IMR-90 (cell line): ENCODE measurements at places on chromosomes 1 and 21.

GRCh38 chr1:75092141-75092540, 42.0 kb upstream of the LHX8 start:
- no peak for DNase-seq

DNA sequence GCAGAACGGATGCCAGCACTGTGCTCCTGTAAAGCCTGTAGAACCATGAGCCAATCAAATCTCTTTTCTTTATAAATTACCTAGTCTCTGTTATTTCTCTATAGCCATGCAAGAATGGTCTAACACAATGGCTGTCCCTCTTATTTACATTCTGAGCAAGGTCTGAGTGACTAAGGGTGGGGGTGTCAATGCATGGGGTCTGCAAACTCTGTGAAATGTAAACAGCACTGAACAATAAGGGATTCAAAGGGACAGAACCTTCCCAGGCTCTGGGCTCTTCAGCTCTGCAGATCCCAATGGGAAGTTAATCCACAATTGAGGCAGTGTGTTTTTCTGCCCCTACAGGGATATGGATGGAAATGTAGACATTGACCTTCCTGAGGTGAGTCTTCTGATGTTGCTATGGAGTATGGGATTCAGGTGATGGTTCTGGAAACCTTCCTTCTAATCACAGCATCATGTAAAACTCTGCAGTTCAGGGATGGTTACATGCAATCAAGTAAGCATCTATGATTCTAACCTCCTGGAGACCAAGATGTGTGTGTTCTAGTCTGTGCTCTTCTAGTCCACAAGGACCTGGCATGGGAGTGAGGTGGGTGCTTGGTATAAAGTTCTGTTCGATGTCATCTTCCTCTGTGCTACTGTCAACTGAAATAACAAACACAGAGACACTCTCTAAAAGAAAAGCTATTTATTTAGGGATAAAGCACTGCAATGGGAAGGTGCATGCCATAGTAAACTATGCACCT, 38.6 kb downstream of the CAPN9 start:
- DNase-seq = no peak

DNA sequence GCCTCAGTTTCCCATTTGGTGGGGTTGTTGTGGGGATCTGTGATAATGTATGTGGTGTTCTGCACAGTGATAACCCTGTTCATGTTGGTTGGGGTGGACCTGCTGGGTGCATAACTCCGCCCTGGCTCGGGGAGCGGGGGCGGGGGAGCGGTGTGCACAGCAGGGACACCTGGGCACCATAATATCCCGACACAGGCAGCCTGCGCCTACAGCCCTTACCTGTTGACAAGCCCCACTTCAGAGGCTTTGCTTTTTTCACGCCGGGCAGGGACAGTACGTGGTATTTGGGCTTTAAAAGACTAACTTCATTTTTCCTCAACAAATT, 48.0 kb upstream of the ACOT11 start:
- no peak for DNase-seq

DNA sequence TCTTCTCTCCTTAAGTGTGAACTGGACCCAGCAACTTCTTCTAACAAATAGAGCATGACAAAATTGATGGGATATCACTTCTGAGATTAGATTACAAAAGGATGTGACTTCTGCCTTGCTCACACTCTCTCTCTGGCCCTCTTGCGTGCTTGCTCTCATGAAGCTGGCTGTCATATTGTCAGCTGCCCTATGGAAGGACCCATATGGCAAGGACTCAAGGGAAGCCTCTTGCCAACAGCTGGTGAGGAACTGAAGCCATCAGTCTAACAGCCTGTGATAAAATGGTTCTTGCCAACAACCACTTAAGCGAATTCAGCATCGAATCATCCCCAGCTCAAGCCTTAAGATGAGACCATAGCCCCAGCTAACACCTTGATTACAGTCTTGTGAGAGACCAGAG, 4.8 kb upstream of the TLR5 start:
- DNase-seq = no peak

DNA sequence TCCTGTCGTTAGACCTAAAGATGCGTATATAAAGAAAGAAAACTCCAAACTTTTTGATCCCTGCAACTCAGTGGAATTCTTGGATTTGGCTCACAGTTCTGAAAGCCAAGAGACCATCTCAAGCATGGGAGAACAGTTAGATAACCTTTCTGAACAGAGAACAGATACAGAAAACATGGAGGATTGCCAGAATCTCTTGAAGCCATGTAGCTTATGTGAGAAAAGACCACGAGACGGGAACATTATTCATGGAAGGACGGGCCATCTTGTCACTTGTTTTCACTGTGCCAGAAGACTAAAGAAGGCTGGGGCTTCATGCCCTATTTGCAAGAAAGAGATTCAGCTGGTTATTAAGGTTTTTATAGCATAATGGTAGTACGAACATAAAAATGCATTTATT, 33.1 kb downstream of the MDM4 start:
- no peak for DNase-seq

DNA sequence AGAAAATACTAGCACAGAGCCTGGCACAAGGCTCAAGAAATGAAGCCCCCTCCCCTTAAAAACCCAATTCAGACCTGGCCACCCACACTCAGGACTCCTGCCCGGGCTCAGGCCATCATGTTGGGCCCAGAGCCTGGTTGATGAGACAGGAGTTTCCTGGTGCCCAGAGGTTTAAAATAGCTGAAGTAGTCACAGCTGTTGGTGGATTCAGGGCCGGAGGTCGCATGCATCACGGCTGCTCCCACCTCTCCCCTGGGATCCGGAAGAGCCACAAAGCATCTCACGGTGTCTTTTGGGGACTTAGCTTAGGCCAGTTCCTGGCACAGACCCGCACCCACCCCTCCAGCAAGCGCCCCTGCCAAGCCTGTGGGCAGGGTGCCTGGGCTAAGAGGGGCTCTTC, 2.6 kb upstream of the PADI2 start:
- DNase-seq = peak; percentile 61

DNA sequence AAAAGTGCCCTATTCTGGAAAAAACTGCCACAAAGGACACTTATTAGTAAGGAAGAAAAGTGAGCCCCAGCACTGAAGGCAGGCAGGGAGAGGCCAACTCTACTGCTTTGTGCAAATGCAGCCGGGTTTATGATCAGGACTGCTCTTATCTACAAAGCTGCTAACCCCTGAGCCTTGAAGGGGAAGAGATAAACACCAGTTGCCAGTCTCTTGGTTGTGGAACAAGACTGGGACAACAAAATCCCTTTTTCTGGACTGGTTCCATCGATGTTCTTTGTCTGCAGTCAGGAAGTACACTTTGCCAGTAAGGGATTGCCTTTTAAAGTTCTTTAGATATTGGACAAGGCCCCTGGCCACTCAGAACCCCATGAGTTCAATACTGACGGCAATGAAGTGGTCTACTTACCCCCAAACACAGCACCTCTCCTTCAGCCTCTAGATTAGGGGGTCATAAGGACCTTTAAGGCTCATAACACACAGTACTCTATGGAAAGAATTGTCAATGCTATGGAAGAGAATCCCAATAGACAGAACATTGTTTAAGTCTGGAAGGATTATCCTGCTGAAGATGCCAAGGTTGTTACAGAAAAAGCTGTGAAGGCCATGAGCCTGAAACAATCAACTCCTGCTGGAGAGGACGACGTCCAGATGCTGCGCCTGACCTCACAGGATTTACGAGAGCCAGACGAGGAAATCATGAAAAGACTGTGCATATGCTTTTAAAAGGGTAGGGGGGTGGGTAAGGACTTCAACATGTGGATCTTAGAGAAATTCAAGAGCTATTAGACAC, 43.6 kb downstream of the GNB1 start:
- no peak for DNase-seq

DNA sequence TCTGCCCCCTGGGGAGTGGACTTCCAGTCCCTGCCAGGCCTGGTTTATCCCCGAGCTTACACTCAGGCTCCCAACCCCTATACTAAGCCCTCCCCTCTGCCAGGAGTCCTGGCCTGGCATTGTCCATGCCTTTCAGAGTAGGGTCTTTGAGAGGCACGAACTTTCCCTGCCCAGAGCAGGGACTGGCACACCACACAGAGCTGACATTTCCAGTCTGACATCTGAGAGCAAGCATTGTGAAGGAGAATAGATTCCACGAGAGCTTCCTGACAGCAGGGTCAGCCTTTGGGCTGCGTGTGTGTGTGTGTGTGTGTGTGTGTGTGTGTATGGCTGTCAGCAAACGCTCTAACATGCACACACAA, 59.5 kb upstream of the LAPTM5 start:
- DNase-seq = no peak

DNA sequence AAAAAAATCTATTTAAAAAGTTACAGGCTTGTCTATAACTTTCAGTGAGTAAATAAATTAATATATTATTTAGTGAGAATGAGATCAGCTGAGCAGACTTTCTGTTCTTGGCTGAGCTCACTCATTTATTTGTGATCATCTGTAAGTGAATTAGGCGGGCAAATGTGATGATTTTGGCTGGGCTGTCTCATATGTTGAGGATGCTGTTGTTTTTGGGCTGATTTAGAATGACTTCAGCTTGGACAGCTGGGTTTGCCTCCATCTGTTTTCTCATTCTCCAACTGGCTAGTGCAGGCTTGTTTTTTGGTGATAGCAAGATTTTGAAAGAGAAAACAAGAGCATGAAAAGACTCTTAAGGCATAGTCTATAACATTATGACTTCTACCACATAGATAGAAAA, 475.8 kb upstream of the OLFM3 start:
- DNase-seq = no peak
